ENCODE measurements at places on chromosomes 1 and 21.

- DNase-seq = no peak
These were observed 120.7 kb downstream of the RPS6KC1 start for GRCh38 chr1:213171711-213172110.

GRCh38 chr1:12428334-12428733 is 189.7 kb downstream of the DHRS3 start:
- DNase-seq = no peak

DNA sequence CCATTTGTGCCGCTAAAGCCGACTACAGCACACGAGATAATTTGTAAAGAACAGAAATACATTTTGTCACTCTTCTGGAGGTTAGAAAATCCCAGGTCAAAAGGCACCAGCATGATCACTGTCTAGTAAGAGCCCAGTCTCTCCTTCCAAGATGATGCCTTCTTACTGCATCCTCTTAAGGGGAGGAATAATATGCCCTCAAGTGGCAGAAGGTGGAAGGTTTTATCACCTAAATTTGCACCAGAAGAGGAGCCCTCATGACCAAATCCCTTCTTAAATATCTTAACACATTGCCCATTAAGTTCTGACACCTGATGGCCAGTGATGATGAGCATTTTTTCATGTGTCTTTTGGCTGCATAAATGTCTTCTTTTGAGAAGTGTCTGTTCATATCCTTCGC is 326.7 kb upstream of the RGS18 start:
- no peak for DNase-seq

- DNase-seq = no peak
These were observed 250.9 kb downstream of the SIPA1L2 start for GRCh38 chr1:232379063-232379434.

DNA sequence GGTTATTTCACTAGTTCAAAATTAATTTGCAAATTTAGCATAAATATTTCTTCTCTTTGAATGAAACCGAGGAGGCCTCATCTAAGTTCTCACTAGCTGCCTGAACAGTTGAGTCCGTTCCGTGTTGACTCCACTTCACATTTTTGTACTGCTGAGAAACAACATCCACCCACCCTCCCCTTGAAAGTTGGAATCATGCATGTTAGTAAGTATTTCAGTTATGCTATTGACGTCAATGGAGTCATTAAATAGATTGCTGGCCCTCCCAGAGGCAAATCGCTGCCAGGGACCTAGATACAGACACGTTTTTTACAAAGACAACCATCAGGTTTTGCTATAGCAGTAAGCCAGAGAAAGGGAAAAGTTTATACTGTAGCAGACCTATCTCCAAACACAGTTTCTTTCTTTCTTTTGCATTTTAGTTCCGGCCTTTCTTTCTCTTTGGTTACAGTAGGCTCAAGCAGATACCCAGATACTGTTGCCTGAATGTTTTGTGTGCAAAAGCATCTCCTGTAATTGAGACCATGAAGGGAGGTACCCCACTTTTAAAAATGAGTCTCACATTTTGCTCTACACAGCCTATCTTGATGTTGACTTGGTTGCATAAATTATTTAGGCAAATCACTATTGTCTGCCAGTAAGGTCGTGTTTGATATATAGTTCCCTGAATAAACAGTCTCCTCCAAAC is 262.6 kb upstream of the SGIP1 start:
- DNase-seq = no peak

DNA sequence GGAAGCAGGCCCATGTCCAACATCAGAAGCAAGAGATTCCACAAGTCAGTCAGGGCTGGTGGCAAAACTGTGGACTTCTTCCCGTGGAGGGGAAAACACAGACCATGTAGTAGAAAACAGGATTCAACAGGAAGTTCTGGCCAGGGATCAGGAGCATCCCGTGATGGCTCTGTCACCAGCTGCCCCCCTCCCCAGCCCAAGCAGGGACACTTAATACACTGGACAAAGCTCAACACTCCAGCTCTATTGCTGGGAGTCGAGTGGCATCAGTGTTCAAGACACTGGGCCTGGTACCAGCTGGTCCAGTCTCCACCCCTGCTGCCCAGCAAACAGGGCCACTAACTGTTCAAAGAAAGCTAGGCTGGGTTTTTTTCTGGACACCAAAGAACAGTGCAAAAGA is 3.7 kb downstream of the SLC45A3 start:
- no peak for DNase-seq

DNA sequence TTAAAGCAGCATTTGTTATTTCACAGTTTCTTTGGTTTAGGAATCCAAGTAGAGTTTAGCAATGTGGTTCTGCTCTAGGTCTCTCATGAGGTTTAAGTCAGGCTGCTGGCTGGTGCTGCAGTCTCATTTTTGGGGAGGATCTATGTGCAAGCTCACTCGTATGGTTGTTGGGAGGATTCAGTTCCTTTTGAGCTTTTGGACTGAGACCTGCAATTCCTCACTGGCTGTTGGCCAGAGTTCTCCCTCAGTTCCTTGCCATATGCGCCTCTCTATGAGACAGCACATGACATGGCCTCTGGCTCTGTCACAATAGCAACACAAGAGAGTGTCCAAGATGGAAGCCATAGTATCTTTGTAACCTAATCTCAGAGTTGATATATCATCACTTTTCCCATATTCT is 91.0 kb downstream of the OLFML2B start:
- no peak for DNase-seq

DNA sequence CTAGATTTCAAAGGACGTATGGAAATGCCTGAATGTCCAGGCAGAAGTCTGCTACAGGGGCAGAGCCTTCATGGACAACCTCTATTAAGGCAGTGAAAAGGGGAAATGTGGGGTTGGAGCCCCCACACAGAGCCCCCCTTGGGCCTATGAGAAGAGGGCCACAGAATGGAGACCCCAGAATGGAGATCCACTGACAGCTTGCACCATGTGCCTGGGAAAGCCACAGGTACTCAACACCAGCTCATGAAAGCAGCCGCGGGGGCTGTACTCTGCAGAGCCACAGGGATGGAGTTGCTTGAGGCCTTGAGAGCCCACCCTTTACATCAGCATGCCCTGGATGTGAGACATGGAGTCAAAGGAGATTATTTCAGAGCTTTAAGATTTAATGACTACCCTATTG is 108.7 kb downstream of the DMRTB1 start:
- no peak for DNase-seq

- DNase-seq = no peak
These were observed 3.0 kb downstream of the A3GALT2 start for GRCh38 chr1:33317946-33318345.

DNA sequence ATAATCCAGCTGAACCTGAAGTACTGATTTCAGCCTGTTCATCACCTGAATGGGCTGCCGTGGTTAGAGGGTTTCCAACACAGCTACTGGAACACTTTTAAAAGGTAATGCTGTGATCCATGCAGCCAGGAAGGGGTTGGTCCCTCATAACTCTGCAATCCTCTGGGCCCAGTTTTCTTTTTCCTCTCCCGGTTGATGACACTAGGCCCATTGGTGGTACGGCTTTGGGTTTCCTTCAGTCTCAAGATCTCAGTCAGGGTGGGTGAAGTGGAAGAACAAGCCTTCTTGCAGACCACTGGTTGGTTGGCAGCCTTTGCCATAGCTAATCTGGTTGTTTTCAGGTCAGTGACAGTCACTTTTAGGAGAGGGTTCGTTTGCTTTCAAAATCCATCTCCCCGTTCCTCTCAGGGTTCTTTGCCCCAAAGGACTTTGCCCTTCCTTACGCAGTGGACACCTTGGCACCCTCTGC is 502 bp upstream of the SLC35A3 start:
- DNase-seq = no peak

DNA sequence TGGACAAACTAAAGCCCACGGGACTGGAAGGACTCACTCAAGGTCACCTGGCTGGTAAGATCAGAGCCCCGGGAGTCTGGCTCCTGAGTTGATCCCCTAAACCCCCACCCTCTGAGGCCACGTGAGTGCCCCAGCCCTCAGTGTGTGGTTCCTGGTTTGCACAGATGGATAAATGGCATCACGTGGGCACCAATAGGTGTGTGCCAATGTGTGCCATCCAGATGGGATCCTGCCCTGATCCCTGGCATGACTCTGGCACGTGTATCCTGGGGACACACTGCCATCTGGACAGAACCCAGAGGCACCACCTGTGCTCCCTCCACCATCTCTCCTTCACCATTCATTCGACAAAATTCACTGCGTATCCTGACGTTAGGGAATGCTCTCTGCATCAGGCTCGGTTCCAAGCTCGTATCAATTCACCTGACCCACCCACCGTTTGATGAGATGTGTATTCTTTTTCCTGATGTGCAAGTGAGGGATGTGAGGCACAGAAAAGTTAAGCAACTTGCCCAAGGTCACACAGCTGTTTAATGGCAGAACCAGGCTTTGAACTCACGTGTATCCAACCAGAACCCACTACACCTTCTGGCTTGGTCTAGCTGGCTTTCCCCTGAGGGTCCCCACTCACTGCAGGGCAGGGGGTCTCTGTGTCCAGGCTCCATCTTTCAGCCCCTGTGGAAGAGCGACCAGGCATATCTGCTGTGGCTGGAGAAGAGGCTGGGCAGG is 49.8 kb upstream of the PAX7 start:
- DNase-seq = no peak

DNA sequence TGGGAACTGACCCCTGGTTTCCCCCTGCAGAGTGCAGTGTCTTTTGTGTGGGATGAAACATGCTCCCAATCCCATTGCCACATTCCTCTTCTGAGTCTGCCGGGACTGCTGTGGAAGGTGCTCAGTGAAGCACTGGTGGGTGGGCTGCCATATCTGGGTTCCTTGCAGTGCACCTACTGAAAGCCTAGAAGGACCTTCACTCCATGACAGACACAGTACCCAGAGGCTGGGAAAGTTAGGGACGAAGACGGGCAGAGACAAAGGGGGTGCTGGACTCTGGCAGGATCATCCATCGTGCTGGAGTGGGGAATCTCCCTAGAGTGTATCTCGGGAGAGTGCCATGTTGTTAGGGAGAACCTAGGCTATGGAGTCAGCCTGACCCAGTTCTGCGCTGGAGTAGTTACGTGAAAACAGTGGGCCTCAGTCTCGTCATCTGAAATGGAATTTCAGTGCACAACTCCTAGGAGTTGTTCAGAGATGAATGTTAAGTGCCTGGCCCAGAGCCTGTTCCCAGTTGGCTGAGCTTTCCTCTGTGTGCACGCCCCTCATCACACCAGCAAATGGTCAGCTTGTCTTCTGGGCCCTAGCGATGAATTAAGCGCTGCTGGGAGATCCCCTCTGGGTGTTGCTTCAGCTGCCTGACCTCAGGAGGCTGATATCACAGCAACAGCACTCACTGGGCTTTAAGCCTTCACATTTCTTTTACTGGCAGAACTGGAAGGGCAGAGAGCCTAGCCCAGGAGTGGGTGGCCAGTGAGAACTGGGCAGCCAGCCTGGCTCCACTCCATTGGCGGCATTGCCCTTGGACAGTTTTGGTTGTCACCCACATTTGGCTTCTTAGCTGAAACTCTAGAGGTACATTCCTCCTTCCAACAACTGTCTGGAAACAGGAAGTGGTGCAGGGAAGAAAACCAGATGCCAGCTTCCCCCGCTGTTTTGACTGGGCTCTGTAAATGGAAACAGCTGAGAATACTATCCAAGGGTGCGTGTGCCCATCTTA is 479.8 kb upstream of the VAMP3 start:
- DNase-seq = no peak

DNA sequence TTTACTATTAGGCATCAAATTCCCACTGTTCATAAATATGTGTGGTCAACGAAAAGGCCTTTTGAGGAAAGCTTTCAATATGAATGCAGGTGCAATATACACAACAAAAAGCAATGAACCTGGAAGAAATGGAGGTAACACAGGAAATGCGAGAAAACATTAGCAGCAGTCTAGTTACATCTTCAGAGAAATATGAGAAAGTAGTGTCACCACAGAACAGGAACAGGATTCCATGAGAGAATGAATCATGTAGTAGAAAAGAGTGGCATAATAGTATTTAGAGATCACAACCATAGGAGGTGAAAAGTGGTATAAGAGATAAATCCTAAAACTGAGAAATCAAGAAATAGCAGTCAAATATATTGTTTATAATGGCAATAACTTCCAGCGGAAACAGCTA is 103.7 kb downstream of the AK5 start:
- no peak for DNase-seq

GRCh38 chr1:241225741-241226140 is 131.3 kb downstream of the RGS7 start:
- DNase-seq = no peak

GRCh38 chr1:70140343-70140742 is 65.0 kb downstream of the LRRC40 start:
- DNase-seq = no peak

- no peak for DNase-seq
These were observed 20.4 kb downstream of the KCNN3 start for GRCh38 chr1:154849645-154850131.

GRCh38 chr1:163174524-163175437 is 27.9 kb downstream of the RGS5 start:
- no peak for DNase-seq

DNA sequence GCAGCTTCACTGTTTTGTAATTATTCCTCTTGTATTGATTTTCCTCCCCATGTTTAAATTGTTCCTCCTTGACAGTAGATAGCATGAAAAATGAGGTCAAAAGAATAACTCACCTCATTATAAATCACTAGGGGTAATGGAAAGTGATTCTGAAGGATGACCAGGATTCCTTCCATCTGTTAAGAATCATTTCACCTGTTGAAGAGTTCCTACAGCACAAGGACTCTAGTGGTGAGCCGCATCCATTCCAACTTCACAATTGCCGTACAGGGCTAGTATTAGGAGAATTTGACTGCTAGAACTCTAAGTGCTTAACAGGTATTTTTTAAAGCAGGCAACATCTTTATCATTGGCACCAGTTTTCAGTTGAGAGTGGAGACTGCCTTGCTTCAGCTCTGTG is 13.7 kb downstream of the PPP1R12B start:
- no peak for DNase-seq

GRCh38 chr1:200512191-200512590 is 102.4 kb upstream of the ZNF281 start:
- no peak for DNase-seq

DNA sequence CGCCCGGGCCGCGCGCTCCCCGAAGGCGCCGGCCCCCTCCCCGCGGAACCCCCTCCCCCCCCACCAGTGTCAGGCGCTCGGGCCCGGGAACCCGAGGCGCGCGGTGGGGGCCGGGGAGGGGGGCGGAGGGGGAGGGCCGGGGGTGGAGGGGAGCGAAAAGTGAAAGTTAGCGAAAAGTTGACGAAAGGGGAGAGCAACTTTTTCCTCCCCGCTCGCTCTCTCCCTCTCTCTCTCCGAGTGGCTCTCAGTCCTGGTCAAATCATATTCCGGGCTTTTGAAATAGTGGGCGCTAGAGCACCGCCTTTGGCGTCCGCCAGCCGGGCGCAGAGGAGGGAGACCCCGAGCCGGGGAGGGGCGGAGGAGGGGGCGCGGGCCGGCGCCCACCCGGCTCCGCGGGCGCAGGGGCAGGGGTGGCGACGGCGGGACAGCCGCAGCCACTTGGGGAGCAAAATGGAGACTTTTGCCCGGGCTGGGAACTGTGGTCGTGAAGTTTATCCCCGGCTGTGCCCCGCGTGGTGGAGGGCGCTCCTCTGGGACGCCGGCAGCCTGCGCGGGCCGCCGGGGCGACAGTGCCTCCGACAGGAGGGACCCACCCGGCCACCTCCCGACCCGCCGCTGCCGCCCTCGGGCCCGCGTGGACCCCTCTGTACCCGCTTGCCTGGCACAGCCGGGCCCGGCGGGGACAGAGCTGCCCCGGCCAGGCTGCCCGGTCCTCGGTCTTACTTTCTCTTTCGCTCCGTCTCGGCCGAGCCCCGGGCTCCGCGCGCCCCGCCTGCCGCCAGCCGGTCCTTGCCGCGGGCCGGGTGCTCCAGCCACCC is 697 bp downstream of the PRDM16 start:
- DNase-seq = no peak

- no peak for DNase-seq
These were observed 26.2 kb downstream of the VPS26C start for GRCh38 chr21:37240978-37241377.
